Ovary (tissue), 10 donors: ENCODE measurements at places on chromosomes 6 and 20. TPM values are rescaled to one million over a fixed set of nuclear protein-coding genes. Genes with fewer than 3 reads are reported as not detected.

DNA sequence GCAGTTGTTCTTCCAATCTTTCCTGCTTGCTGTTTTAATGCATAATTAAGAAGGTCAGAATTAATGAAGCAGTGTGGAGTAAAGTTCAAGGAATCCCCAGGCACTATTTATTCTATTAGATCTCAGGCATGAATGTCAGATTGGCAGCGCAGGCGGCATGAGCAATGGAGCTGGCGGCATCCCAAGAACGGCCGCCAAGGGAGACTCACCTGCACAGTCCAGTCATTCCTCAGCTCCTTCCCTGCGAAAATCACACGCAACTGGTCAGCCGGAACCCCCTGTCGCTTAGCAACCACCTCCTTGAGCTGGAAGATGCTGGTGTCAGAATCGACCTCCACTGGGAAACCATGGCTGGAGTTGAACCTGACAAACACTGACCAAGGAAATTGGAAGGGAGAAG lies 284.5 kb downstream of the PRKN start:
- no peaks in the 10 kb centered on the region for H3K4me1 ChIP-seq
- H3K4me3 ChIP-seq, result no peak overlapping the region
- H3K27ac ChIP-seq, result no peak overlapping the region
- no peaks in the 10 kb centered on the region for H3K36me3 ChIP-seq
- H3K27me3 ChIP-seq, result no peaks in the 10 kb centered on the region

GRCh38 chr6:112717856-112718255 lies 370.7 kb downstream of the RFPL4B start:
- H3K4me3 ChIP-seq, result no peak overlapping the region
- no peaks in the 10 kb centered on the region for H3K27me3 ChIP-seq
- no peaks in the 10 kb centered on the region for H3K36me3 ChIP-seq
- no peak for DNase-seq
- no peaks in the 10 kb centered on the region for H3K4me1 ChIP-seq

DNA sequence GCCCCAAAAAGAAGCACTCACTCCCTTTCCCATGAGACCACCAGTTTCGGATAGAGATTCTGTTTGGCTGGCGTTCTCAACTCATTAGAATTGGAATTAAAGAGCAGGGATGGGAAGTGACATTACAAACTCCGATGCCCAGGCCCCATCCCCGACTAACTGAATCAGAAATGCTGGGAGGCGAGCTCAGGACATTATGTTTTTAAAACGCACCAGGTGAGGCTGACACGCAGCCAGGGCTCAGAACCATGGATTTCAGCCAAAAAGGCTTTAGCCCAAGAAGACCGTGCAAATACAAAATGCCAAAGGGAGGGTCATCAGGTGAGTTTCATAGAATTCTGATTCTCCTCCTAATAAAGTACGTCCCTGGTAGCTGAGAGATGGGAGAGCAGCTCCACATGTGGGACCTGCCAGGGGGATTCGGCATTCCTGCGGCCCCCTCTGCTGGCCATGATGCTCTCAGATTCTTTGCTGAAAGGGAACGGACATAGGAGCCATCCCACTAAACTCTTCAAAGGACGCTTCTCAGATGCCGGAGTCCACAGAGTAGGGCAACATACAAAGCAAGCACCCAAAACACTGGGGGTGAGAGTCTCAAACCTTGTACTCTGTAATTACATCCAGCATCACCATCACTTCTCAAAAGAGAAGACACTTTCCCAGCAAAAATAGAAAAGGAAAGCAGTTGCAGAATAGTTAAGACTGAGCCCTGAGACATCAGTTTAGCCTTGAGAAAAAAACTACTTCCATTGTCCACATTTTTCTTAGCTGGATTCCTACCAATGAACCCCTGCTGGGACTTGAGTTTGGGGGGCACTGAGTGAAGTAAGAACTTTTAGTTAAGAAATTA lies 205.2 kb downstream of the BMP7 start:
- no peaks in the 10 kb centered on the region for H3K27me3 ChIP-seq
- H3K27ac ChIP-seq, result no peak overlapping the region
- no peaks in the 10 kb centered on the region for H3K4me1 ChIP-seq
- no peak for DNase-seq
- H3K4me3 ChIP-seq, result no peak overlapping the region
- no peaks in the 10 kb centered on the region for H3K36me3 ChIP-seq

DNA sequence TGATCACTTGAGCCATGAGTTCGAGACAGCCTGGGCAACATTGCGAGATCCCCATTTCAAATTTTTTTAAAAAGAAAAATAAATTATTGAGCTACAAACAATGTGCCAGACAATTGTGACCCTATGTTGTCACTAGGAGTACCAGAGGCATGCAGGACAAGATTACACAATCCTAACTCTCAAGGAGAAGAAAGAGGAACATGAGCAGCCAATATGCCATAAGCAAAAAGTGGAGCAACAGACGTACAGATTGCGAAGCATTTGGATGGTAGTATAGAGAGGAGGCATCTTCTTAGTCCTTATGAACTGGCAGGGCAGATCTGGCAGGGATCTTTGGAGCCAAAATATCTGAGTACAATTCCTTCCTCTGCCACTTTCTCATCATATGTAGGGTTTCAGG lies 156.4 kb downstream of the OR2B2 start:
- H3K4me3 ChIP-seq, result no peak overlapping the region
- H3K27ac ChIP-seq, result no peak overlapping the region
- no peaks in the 10 kb centered on the region for H3K27me3 ChIP-seq
- peaks cover 3% of the 10 kb centered on the region for H3K4me1 ChIP-seq
- no peak for DNase-seq

DNA sequence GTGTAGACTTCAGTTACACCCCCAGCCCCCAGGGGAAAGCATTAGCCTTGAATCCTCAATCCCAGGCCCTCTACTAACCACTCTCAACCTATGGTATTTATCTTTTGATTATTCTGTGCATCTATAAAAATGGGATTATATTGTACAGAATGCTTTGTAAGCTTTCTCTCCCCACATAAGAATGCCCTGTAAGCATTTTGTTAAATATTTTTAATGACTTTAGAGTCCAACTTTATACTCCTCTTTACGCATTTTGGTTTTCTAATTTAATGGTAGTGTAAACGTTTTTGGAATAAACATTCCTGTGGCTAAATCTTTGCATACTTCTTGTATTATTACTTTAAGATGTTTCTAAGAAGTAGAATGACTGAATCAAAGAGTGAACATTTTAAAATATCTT lies 35.4 kb downstream of the FBXO9 start:
- H3K36me3 ChIP-seq, result no peaks in the 10 kb centered on the region
- no peaks in the 10 kb centered on the region for H3K4me1 ChIP-seq
- no peak for DNase-seq
- no peaks in the 10 kb centered on the region for H3K27me3 ChIP-seq
- H3K27ac ChIP-seq, result no peak overlapping the region

DNA sequence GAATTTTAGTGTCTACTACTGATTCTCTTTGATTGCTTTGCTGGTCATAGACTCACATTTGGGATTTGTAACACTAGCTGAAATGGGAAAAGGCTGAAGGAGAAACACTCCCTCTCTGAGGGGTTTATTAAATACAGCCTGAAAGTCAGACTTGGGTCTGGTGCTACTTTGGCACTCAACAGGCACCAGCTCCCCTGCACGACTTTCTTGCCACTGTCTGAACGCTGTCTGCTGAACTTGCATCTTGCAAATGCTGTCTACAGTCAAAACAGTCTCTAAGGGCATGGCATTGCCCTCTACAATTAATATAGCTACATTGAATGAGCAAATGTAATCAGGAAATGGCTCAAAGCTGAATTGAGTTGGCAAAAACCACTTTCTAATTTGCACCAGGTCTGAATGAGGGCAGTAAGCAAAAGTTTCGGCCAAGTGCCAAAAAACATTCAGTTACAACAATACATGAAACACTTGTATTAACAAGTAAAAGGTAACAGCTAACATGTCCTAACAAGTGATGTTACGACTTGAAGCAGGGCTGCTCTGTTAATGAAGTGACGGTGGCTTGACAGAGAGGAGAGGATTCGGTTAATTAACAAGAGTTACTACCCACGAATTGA lies 119.5 kb downstream of the FOXC1 start:
- no peak overlapping the region for H3K27ac ChIP-seq
- no peaks in the 10 kb centered on the region for H3K27me3 ChIP-seq
- no peaks in the 10 kb centered on the region for H3K4me1 ChIP-seq
- no peaks in the 10 kb centered on the region for H3K36me3 ChIP-seq
- H3K4me3 ChIP-seq, result no peak overlapping the region

DNA sequence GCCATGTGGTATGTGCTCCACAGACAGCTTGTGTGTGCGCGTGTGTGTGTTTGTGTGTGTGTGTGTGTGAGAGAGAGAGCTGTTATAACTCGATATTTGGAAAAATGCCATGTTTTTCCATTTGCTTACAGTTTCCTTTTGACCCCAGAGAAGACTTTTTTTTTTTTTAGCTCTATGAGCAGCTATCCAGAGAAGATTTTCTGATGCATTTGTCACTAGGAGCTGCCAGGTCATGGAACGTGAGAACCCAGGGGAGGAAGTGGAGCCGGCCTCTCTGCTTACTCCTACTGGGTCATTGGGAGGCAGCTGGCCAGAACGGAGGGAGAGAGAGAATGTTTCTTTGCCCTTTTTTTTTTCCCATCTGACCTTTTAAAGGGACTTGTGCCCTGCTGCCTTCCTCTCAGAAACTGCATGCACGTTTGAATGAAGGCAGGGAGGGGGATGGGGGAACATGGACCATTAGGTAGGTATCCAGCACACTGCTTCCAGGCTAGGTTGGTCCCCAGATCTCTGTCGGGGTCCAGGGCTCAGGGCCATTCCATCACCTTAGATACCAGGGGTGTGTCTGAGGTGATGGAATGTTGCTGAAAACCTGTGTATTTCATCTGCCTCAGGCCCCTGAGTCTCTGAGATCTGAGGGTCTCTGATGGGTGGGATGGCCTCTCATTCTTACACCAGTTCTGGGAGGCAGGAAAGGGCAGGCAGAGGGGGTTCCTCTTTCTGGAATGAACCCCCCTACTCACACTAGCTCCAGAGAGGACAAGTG lies 11.2 kb upstream of the MRPS18A start:
- no peak overlapping the region for H3K4me3 ChIP-seq
- H3K4me1 ChIP-seq, result peaks cover 11% of the 10 kb centered on the region
- H3K27me3 ChIP-seq, result no peaks in the 10 kb centered on the region
- no peaks in the 10 kb centered on the region for H3K36me3 ChIP-seq
- peak; percentile 46 for DNase-seq
- H3K27ac ChIP-seq, result no peak overlapping the region

DNA sequence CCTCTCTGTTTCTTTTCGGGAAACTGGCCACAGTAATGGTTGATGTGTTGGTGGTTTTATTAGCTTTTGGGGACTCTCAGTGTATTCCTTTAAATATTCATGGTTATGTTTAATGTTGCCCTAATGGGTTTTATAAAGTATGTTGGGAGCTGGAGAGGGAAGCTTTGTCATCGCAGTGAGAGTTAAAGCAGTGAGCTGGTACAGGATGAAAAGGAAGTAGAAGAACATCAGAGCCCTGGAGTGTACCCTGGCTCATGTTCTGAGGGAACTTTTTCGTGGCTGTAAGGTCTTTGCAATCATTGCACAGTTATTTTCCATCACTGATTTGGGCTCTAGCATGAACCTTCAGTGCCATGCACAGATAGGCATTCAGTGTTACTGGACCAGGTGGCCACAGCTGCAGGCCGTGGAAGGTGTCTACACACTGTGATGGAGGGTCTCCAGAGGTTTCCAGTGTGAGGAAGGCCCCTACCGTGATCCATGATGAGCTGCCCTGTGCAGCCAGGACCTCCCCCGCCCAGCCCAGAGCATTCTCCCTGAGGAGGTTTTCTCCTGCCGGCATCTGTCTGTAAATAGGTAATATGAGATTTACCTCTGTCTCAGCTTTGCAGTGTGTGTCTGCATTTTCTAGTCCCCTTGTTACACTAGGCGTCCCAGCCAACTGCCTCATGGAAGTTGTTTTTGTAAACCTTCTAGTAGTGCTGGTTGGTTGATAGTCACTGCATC lies 22.4 kb upstream of the TMEM217 start:
- no peak for DNase-seq
- no peak overlapping the region for H3K4me3 ChIP-seq
- no peaks in the 10 kb centered on the region for H3K27me3 ChIP-seq
- H3K36me3 ChIP-seq, result no peaks in the 10 kb centered on the region
- H3K4me1 ChIP-seq, result peaks cover 10% of the 10 kb centered on the region

DNA sequence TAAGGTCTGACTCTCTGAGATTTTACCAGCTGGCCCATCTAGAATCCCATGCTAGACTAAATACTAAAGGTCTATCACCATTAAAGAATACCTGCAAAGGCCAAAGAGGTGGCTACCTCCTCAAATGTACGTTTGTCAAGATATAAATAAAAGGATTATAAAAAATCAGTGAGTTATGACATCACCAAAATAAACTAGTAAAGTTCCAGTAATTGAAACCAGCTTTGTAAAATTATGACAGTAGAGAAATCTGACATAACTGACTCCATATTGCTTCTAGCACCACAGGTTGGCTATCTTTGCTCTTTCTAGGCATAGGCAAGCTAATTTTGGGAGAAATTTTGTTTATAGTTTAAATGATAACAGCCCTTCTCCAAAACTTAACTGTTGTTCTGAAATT lies 536.3 kb downstream of the TFAP2A start:
- no peak for DNase-seq
- H3K4me1 ChIP-seq, result no peaks in the 10 kb centered on the region
- H3K27me3 ChIP-seq, result no peaks in the 10 kb centered on the region
- no peak overlapping the region for H3K27ac ChIP-seq

DNA sequence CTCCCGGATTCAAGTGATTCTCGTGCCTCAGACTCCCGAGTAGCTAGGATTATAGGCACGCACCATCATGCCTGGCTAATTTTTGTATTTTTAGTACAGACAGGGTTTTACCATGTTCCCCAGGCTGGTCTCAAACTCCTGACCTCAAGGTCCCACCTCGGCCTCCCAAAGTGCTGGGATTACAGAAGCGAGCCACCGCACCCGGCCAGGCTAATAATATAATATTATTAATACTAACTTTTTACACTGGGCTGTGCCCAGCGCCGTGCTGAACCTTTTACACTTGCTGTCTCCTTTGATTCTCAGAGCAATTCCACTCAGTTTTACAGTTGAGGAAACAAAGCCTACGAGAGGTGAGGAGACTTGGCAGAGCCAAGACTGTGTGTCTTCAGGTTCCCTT lies 2.3 kb upstream of the TGM3 start:
- no peak overlapping the region for H3K27ac ChIP-seq
- DNase-seq, result no peak
- H3K36me3 ChIP-seq, result no peaks in the 10 kb centered on the region
- H3K27me3 ChIP-seq, result no peaks in the 10 kb centered on the region
- no peaks in the 10 kb centered on the region for H3K4me1 ChIP-seq

- no peak overlapping the region for H3K4me3 ChIP-seq
- no peaks in the 10 kb centered on the region for H3K4me1 ChIP-seq
- no peaks in the 10 kb centered on the region for H3K36me3 ChIP-seq
- H3K27me3 ChIP-seq, result no peaks in the 10 kb centered on the region
- H3K27ac ChIP-seq, result no peak overlapping the region
Observed at GRCh38 chr6:20997143-20997769, 463.0 kb downstream of the CDKAL1 start.

DNA sequence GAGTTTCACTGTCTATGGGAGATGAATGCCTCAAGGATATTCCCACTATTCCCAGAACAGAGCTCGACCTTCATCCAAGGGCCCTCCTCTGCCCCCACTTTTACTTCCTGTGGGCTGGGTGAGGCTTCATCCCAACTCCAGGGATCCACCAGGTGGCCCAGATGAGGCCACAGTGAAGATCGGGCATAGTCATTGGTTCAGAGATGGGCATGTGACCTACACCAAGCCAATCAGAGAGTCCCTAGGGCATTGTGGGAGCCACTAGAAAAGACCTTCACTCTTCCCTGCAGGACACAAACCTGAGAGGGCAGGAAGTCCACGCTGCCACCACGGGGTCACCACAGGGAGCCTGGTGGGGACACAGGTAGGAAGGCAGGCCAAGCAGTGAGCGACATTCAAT lies 72.9 kb upstream of the SLC22A16 start:
- DNase-seq, result no peak
- H3K27me3 ChIP-seq, result no peaks in the 10 kb centered on the region
- no peaks in the 10 kb centered on the region for H3K36me3 ChIP-seq
- no peak overlapping the region for H3K4me3 ChIP-seq

Gene CALHM6
- total RNA-seq, result 3.0 TPM

Gene E2F1
- total RNA-seq, result 7.6 TPM

Gene SNPH
- total RNA-seq, result 5.1 TPM

Gene ESR1
- total RNA-seq, result 24.1 TPM

Gene MACROD2
- 7.6 TPM for total RNA-seq
